ENCODE measurements at places on chromosomes 2 and 18.

GRCh38 chr18:71442731-71443141 lies 1101.4 kb downstream of the CBLN2 start:
- DNase-seq: no peak

- no peak for DNase-seq
Observed at GRCh38 chr2:119415630-119416029, 16.0 kb upstream of the TMEM37 start.

DNA sequence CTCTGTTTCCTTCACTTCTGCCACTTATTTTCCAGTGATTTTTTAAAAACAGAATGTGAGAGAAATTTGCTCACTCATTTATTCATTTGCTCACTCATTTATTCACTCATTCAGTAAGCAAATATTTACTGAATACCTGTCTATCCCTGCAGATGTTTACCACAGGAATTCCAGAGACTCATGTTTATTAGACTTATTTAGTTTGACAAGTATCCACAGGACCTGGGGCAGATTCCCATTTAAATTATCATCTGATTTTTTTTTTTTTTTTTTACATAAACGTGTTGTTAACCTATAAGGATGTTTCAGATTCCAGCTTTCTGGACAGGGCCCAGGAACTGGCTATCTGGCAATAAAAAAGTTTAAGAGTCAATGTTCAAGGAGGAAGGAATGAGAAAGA lies 175.1 kb upstream of the ERBB4 start:
- DNase-seq: no peak

DNA sequence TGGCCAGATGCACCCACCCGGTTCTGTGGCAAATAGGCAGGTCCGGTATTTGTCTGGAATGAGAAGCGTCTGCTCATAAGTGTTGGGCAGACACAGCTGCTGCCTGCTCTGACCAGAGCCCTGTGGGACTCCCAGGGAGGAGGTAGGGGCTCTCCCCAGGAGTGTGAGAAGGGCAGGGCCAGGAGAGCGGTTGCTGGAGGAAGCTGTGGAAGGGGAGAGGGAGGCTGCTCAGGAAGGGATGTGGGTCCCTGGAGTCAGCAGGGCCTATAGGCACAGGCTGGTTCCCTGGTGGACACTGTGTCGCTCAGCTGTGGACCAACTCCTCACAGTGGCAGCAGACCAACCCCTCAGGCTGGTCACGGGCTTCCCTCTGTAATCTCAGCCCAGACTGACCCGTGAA lies 109.2 kb downstream of the DYSF start:
- DNase-seq: no peak

- no peak for DNase-seq
Observed at GRCh38 chr2:112777036-112777435, 7.3 kb downstream of the IL1A start.

Measured in activated CD4-positive, alpha-beta T cell treated with anti-CD3 and anti-CD28 coated beads, Interleukin-2, amount 50 U/mL, for 1 hour (primary cell).